ENCODE measurements at places on chromosomes 6 and 20.

DNA sequence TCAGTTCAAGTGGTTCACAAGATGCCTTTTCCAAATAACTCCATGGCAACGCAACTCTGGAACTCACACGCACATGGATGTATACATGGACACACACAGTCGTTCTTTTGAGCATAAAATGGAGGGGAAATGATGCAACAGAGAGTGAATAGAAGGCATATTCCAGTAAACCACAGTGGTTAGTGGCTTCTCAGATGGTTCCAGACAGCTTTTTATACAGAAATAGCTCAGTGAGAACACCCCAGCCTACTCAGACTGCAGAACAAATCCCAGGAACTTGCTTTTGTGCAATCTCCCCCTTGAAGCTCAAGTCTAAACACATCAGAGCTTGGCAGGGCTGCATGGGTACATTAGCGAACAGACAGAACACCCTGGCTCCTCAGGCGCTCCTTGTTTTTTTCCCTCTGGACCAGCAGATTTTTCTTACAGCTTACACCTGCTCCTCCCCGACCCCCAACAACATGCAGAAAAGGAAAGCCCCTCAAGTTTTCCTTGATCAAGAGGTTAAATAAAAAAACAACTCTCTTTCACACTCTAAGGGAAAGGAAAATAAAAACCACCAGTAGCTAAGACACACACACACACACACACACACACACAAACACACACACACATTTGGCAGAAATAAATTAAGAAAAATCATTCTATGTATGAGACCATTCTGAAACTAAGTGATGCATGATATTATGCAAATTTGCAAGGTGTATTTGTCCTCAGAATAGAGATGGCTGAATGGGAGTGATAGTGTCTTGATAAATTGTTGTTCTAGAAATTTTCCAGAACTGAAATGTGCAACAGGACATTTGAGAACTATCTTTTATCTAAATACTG lies 51.2 kb upstream of the RANBP9 start:
- no peak for DNase-seq

- DNase-seq, result no peak
Observed at GRCh38 chr6:48835421-48835958, 627.6 kb downstream of the MMUT start.

DNA sequence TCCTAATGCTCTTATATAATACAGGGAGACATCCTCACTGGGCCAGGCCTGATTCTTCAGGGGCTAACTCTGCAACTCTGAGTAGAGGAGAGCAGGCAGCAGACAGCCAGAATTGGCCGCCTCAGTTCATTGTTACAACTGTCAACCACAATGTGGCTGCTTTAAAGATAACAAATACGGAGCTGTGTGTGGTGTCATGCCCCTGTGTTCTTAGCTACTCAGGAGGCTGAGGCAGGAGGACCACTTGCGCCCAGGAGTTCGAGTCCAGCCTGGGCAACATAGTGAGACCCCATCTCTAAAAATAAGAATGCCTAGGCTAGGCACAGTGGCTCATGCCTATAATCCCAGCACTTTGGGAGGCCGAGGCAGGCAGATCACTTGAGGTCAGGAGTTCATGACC lies 34.3 kb downstream of the CEP250 start:
- no peak for DNase-seq

- DNase-seq, result no peak
Observed at GRCh38 chr20:45946149-45946970, 11.9 kb downstream of the PCIF1 start.

GRCh38 chr6:106128981-106129781 lies 43.0 kb downstream of the PRDM1 start:
- no peak for DNase-seq

- no peak for DNase-seq
Observed at GRCh38 chr6:99016355-99016754, 68.6 kb upstream of the FBXL4 start.

DNA sequence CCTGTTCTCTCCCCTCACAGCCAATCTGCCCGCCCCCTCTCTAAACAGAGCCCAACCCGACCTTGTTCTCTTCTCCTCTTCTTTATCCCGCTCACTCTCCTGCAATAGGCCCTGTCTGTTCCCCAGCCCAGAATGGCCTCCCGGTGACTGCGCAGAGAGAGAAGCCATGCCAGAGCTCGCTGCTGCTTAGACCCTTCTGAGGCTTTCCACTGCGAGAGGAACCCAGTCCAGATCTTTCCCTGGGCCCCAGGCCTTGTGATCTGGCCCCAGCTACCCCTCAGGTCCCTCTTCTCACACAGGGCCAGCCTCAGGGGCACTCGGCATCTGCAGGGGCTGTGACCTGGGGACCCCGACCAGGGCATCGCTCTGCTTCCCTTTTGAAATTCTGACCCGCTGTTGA lies 58.1 kb downstream of the TMEM242 start:
- no peak for DNase-seq

DNA sequence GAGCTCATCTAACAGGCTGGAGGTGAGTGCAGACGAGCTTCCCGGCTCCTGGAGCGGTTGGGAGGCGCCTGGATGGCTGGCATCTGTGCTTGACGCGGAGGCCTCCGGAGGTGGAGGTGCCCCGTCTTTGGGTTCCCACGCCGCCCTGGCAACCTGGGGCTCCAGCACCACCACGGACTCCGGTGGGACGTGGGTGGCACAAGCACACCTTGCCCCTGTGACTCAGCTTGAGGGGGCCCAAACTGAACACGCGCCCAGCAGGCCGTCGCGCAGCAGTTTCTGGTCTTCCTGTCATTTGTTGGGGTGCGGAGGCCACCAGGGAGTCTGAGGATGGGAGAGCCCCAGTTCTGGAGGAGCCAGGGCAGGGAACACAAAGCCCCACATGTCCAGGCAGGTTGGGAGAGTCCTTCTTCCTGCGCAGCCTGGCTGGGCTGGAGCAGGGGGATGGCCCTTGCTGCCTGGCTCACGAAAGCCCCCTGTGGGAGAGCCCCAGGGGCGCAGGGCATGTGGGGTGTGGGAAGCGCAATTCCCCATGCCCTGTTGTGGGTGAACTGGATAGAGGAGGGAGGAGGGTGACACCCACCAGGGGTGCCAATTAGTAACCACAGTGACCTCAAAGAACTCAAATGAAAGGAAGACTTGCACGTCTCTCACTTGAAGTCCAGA lies 1378.6 kb upstream of the DEFB115 start:
- DNase-seq, result no peak

DNA sequence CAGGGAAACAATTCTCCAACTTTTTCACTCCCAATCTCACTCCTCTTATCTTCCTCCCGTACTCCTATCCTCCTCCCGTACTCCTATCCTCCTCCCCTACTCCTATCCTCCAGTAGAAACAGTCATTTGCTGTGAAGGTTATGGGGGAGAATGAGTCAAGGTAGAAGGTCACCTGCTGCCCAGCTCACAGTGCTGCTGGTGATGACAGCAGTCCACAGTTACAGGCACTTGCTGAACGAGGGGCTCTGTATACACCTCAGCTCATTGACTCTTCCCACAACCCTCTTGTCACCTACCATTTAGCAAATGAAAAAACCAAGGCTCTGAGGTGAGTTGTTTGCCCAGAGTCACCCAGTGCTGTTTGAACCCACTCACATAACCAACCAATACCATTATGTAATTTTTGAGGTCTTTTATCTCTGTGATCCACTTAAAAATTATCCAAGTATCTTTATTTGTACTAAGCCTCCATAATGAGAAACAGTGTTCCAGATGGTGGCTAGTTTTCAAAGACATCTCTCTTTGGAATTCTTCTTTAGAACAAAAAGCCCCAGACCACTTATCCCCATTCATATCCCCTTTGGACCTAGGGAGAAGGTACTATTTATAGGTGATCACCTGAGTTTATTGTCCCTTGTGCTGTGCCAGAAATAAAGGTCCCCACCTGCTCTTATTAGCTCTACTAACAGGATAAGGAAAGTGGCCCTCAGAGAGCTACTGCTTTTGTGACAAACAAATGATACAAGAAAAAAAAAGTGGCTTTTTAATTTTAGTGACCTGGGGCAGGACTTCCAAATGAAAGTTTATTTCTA lies 53.2 kb downstream of the PTPN1 start:
- DNase-seq, result no peak

DNA sequence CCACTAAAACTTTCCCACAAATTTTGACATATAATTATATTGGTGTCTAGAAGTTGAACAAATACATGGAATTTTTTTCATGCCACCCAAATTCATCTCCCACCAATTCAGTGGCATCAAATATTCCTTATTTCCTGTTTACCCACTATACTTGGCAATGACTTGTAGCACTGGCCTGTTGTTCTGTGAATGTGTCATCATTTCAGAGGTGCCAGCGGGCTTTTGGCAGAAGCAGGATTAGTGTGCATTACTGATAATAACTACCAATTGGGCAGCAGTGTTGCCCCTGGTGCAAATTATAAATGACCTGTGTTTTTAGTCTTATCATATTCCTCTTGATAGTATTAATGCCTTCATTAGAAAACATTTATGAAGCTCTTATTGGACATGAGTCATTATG lies 121.3 kb downstream of the TFAP2B start:
- no peak for DNase-seq

- DNase-seq, result no peak
Observed at GRCh38 chr20:3590164-3590563, 73.0 kb downstream of the GFRA4 start.

GRCh38 chr6:90479603-90479926 lies 107.3 kb downstream of the MAP3K7 start:
- no peak for DNase-seq

DNA sequence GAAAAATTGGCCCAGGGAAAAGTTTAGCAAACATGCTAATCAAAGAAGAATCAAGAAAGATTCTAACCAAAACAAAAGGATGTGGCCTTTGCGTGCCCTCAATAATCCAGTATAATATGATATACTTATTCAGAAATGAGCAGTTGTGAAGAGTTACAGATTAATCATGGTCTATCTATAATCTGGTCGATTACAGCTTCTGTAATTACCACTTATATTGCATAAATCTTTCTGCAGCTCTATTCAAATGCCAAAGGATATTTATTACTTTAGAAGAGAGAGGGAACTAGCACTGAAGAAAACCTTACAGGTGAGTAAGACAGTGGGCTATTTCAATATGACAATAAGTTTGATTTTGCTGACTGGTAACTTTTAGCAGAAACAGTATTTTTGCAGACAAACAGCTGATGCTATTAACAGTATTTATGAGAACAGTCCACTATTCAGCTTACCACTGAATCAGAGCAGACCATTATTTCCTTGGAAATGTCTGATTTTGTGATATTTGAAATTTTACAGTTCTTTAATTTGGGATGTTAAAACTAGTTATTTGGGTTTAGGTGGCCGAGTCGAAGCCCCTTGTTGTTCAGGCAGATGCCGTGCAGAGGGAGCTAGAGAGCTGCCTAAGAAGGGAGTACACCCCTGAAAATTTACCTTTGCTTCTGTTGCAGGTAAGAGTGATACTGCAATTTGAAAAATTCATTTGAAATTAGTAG lies 92.2 kb downstream of the CEP57L1 start:
- DNase-seq, result peak; percentile 46

DNA sequence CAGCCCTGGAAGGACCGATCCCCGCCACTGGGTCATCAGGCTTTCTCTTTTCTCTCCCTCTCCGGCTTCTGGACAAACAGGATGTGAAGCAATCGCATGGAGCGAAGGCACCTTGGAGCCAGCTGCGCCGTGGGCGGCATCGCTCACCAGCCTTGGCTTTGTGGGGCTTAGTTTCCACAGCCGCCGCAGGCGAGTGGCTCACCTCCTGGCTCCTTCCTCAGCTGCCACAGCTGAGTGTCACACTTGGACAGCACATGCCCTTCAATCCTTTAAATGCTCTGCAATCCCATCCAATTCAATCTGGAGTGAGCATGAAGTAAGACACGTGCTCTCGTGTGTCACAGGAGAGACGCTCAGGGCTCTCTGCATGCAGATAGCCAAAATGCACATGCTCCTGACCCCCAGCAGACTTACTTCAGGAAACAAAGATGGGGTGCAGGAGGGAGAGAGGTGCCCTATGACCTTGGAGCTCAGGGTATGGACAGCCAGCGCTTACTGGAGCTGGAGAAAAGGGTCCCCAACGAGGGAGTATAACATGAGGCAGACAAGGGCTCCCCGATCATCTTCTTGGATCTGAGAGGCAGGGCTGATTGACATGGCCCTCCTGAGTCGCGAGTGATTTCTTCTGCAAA lies 70.9 kb downstream of the BMP7 start:
- DNase-seq, result no peak

DNA sequence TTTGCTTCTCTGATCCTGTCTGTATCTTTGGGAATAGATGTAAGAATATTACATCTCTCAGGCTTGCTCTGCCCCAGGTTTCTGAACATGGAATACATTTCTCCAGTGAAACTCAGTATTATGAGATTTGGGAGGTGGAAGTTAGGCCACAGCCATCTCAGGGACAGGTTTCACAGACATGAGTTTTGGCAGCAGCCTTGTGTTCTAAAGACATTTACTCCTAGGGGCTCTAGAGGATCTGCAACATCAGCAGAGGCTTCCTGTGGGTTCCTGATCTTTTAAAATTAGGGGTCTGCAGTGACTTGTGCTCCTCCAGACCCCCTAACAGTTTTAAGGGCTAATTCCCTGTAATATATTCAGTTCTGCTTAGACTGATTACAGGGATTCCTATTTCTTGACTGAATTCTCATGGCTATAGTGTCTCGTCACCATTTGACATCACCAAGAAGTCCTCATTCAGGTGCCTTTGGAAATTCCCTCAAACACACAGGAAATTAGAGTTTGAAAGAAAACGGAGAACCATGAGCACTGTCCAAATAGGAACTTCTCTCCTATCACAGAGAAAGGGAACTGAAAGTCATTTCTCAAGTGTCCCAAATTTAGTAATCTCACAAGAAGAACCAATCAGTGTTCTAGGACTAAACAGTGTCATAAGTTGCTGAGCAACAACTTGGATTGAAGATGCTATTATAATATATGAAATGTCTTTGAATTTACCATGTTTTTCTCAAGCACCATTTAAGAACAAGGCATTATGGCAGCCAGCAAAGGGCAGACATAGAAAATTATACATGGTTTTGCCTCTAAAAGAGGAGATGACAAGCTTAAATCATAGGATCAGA lies 2.5 kb upstream of the HLA-DRA start:
- DNase-seq, result no peak

DNA sequence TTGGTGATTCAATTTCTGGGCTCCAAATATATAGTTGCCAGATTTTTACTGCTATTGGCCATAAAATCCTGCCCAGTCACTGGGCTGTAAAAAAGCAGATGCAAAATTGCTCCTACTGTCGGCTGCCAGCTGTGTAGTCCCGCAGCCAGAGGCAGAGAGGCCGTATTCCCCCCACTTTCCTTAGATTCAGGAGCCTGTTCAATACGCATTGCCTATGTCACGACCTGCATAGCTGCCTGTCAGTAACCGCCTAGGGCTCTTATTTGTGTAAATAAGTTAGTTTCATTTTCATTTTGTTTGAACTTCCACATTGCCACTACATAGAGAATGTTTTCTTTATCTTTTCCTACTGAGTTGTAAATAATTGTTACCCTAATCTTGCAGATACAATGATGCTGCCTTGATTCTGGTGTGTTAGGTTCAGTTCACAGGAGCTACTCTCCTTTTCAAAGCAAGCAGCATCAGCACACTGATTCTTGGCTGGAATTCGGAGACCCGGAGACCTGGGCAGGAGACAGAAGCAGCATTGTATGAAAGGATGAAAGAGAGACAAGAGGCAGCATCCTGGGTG lies 46.0 kb upstream of the UST start:
- no peak for DNase-seq

DNA sequence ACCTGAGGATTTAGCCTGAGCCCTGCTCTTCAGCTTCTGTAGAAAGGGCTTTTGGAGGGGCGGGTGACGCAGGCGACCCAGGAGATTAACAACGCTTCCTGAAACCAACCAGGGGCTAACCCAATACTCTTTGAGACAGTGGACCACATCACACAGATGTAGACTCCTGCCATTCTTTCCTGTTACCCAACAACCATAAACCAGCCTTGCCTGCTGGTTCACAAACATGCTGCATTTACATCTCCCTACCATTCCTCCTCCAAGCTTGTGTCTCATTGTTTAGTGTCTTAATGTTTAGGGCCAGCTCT lies 28.3 kb downstream of the PPP1R16B start:
- DNase-seq, result no peak
